H1 (cell line): ENCODE measurements at places on chromosomes 12 and 14.

- no peak for DNase-seq
Measured at GRCh38 chr12:118544569-118544968, 168.2 kb downstream of the SUDS3 start.

DNA sequence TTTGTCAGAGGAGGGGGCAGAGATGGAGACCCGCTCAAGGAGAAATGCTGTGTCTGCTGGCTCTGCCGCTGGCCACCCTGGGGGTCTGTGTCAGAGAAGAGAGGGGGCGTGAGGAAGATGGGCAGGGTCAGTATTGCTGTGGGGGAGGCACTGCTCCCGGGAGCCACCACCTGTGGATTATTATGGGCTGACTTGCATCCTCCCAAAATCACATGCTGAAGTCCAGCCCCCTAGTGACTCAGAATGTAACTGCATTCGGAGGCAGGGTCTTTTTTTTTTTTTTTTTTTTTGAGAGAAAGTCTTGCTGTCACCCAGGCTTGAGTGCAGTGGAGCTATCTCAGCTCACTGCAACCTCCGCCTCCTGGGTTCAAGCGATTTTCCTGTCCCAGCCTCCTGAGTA, 12.3 kb downstream of the ABCD4 start:
- DNase-seq, result no peak

DNA sequence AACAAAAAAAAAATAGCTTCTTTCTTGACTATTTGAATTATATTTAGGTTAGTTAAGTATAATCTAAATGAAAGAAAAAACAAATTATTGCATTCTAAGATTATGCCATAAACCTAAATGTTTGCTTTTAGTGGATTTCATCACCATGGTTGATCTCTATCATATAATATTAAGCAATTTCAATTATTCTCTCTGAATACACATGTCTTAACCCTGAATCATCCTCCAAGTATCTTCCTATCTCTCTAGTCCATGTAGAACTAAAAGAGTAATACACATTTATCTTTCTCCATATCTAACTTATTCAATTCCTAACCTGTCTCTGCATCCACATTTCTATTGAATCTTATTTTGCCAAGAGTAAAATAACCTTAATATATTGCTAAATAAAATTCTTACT, 59.6 kb downstream of the PPFIA2 start:
- DNase-seq, result no peak

GRCh38 chr12:12338527-12339168, 11.4 kb downstream of the MANSC1 start:
- DNase-seq, result no peak

- no peak for DNase-seq
Measured at GRCh38 chr14:54818201-54819133, 84.2 kb downstream of the GCH1 start.

- DNase-seq, result peak; percentile 94
Measured at GRCh38 chr12:104064031-104064841, at the start of gene HCFC2. HCFC2 (plus strand) TSS chr12:104064531; CDS start chr12:104064561, 30 bp downstream.

GRCh38 chr12:12624498-12624992, 12.9 kb downstream of the CREBL2 start:
- DNase-seq, result no peak
